ENCODE measurements at places on chromosomes 1 and 21. TPM values are rescaled to one million over a fixed set of nuclear protein-coding genes. Genes with fewer than 3 reads are reported as not detected.

DNA sequence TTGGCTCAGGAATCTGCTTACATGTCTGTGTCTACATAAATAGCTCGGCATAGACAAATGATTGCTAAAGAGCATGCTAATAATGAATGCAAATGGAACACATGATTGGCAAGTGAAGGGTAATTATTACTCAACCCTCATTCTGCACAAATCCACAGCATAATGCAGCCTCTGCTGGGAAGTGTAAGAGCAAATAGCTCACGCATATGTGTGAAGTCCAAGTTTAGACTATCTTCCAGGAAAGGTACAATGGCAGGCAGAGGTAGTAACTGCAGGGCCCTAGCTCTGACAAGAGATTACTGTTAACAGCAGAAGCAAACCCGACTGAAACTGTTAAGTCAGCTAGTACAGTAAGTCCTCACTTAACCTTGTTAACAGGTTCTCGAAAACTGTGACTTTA lies 7.0 kb upstream of the IL6R start:
- H3K36me3 ChIP-seq = no peaks in the 10 kb centered on the region
- H3K4me3 ChIP-seq = no peak overlapping the region
- H3K4me1 ChIP-seq = no peaks in the 10 kb centered on the region
- H3K27ac ChIP-seq = no peak overlapping the region
- no peak for DNase-seq
- peaks cover 14% of the 10 kb centered on the region for H3K27me3 ChIP-seq

- H3K4me3 ChIP-seq = peak overlapping the region; percentile 86
- H3K27me3 ChIP-seq = peaks cover 2% of the 10 kb centered on the region
- peak overlapping the region; percentile 90 for H3K27ac ChIP-seq
- H3K36me3 ChIP-seq = peaks cover 4% of the 10 kb centered on the region
Observed at GRCh38 chr1:156115514-156116374, 1.2 kb downstream of the LMNA start.

Gene PDPN
- 102 TPM for total RNA-seq

Gene ZMYND12
- 0.91 TPM for total RNA-seq

- DNase-seq = no peak
- no peaks in the 10 kb centered on the region for H3K4me1 ChIP-seq
- no peak overlapping the region for H3K27ac ChIP-seq
Observed at GRCh38 chr1:53264048-53264447, 25.7 kb upstream of the MAGOH start.

Gene NCMAP
- 0.31 TPM for total RNA-seq

DNA sequence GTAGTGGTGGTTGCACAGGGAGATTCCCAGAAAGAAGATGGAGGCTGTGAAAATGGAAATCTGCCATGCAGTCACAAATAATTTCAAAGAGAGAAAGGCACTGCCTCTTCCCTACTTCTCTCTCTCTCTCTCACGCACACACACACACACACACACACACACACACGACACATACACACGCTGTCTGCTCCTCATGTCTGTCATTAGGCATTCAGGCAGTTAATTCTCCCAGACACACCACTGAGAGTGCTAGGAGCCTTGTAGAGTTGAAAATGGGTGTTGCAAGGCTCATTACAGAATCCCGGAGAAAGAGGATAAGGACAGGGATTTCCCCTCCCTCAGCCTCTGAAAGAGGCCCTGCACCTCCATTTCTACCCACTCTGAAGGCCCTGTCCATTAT lies 47.8 kb upstream of the LRRN2 start:
- peaks cover 88% of the 10 kb centered on the region for H3K27me3 ChIP-seq
- no peaks in the 10 kb centered on the region for H3K36me3 ChIP-seq
- H3K4me1 ChIP-seq = peaks cover 8% of the 10 kb centered on the region
- H3K27ac ChIP-seq = no peak overlapping the region
- DNase-seq = no peak

- DNase-seq = no peak
- H3K27ac ChIP-seq = peak overlapping the region; percentile 92
- H3K27me3 ChIP-seq = no peaks in the 10 kb centered on the region
- H3K36me3 ChIP-seq = peaks cover 18% of the 10 kb centered on the region
- peaks cover 23% of the 10 kb centered on the region for H3K4me1 ChIP-seq
Observed at GRCh38 chr1:226938903-226939437, 1.1 kb upstream of the COQ8A start.

- H3K36me3 ChIP-seq = peaks cover 35% of the 10 kb centered on the region
- H3K27ac ChIP-seq = no peak overlapping the region
- no peak for DNase-seq
- H3K27me3 ChIP-seq = no peaks in the 10 kb centered on the region
Observed at GRCh38 chr1:19096036-19096833, 113.8 kb downstream of the UBR4 start.

Gene MTMR11
- total RNA-seq = 37.4 TPM

- H3K4me1 ChIP-seq = peaks cover 7% of the 10 kb centered on the region
- DNase-seq = no peak
- no peak overlapping the region for H3K4me3 ChIP-seq
- H3K36me3 ChIP-seq = no peaks in the 10 kb centered on the region
- H3K27me3 ChIP-seq = peaks cover 11% of the 10 kb centered on the region
- H3K27ac ChIP-seq = no peak overlapping the region
Observed at GRCh38 chr1:91548376-91549040, 47.9 kb downstream of the CDC7 start.

Gene LDLRAD2
- total RNA-seq = 0.75 TPM

Gene CA14
- 3.8 TPM for total RNA-seq

DNA sequence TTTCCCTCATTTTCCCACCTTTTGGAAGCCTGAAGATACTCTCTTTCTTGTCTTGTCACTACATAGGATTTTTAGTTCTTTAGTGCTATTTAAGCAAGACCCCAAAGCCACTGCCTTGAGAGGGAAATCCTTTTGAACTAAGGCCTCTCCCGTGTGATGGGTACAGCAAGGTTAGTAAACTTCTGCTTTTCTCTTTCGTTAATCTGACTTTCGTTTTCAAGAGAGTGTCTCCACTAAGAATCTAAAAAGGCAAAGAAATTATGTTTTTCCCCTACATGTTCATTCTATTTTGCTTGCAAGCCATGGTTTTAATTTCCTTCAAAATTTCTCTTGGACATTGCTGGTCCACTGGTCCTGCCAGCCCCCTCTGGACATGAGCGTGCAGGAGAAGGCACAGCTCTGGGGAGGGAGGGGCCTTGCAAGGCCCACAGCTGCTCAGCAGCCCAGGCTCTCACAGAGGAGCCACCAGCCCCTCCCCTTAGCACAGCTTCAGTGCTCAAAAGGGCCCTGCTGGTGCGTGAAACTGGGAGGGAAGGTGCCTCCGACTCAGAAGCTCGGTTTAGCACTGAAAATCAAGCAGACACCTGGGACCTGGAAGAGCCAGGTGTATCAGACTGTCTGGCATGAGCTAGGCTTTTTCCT lies 210.9 kb upstream of the GALNT2 start:
- peaks cover 11% of the 10 kb centered on the region for H3K27me3 ChIP-seq
- H3K36me3 ChIP-seq = no peaks in the 10 kb centered on the region
- DNase-seq = no peak
- no peak overlapping the region for H3K4me3 ChIP-seq
- H3K4me1 ChIP-seq = peaks cover under 1% of the 10 kb centered on the region

DNA sequence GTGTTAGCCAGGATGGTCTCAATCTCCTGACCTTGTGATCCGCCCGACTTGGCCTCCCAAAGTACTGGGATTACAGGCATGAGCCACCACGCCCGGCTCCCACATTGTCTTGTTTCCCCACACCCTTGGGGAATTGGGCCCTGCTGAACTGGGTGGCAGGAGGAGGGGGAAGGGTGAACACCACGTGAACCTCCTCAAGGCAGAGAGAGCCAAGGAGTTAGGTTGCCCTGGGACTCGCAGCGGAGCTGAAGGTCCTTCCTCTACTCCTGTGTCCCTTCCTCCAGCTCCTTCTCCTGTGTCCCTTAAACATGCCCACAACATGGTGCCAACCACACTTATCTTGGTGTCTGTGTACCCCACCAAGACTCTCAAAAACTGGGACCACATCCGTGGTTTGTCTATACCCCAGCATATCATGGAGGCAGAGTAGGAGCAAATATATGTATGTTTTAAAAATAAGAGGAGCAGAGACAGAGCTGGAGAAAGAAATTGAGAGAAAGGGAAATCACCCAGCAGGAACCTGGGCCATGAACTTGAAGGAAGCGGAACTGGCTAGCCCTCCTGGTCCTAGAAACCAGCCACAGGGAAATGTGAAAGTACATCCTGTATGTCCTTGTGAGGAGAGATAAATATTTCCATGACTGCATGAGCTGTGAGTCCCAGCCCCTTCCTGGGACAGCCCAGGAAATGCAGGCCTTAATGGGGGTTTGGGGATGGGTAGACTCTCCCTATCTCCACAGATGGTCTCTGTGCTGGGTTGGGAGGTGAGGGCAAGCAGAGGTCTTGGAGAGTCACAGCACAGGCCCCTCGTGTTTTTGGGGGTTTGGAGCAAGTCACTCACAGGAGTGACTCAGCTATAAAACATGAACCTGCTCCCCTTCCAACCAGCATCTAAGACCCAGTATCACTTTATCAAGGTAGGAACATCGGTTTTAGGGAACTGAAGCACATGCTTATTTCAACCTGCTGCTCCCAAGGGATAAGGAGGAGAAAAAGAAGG lies 9.4 kb upstream of the TAL1 start:
- no peak for DNase-seq
- no peak overlapping the region for H3K4me3 ChIP-seq
- no peaks in the 10 kb centered on the region for H3K36me3 ChIP-seq

GRCh38 chr1:47579809-47580208 lies 142.0 kb downstream of the FOXD2 start:
- H3K27ac ChIP-seq = no peak overlapping the region
- H3K36me3 ChIP-seq = no peaks in the 10 kb centered on the region
- DNase-seq = no peak

DNA sequence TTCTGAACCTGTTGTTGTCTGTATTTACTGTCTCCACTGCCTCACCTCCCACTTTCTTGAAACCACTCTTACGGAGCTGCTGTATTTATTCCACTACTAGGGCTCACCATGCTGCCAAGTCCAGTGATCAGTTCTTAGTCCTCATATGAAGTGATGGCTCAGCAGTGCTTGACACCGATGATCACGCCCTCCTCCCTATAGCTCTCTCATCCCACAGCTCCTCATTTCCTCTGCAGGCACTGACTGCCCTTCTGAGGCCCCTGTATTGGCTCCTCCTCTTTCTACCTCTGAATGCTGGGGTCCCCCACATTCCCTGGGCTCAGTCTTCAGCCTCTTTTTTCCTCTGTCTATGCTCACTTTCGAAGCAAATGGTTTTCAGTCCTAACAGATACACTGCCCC lies 3.4 kb downstream of the CLCA1 start:
- H3K27me3 ChIP-seq = peaks cover 27% of the 10 kb centered on the region
- H3K27ac ChIP-seq = no peak overlapping the region
- peaks cover 2% of the 10 kb centered on the region for H3K4me1 ChIP-seq
- DNase-seq = no peak
